ENCODE measurements at places on chromosomes 7 and 10.

DNA sequence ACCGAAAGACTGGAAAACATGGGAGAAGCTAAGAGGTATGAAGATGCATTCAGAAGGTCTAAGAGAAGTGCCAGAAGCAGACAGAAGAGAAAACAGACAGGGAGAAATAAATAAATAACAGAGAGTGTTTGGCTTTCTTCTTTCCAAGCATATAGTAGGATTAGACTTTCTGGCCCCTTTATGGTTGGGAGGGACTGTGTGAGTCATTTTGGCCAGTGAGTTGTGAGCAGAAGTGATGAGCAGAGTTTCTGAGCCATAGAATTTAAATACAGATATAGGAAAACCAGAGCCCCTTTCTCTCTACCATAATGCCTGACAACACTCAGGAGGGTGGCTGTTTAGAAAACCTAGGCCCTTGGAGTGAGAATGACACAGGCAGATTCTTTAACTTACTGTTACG is 171.0 kb downstream of the PPP1R17 start:
- no peak for DNase-seq

DNA sequence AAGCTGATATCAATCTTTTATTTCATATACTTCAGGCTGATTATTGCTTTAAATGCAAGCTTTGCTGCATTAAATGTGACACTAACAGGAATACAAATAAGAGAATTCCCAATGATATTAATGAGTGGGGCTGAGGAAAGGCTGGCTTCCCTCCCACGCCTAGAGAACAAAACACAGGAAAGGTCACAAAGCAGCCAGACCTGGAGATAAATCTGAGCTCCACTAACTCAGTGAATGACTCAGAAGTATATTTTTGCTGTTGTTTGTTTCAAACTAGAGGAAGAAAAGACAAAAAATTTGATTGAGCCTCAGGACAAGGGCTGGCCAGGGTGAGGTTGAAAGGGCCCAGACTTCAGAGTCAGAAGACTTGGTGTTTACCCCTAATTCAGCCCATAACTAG is 88.1 kb downstream of the XPNPEP1 start:
- DNase-seq = no peak

DNA sequence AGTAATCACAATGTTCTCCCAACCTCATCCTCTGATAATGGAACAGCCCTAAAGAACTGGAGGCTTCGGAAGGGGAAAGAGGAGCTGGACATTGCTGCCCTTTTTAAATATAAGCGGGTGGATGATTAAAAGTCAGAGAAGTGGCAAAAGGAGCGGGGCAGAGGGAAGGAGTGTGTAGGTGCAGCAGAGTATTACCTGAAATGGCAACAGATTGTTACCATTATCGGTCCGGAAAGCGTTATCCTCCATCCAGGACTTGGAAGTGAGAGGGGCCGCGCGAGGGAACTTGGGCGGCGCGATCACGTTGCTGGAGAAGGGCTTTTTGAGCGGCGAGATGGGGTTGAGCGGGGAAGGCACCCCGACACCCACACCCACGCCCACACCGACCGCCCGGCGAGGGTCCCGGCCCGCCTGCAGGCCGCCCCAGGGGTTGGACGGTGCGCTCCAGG is 51.7 kb downstream of the CPEB3 start:
- no peak for DNase-seq

DNA sequence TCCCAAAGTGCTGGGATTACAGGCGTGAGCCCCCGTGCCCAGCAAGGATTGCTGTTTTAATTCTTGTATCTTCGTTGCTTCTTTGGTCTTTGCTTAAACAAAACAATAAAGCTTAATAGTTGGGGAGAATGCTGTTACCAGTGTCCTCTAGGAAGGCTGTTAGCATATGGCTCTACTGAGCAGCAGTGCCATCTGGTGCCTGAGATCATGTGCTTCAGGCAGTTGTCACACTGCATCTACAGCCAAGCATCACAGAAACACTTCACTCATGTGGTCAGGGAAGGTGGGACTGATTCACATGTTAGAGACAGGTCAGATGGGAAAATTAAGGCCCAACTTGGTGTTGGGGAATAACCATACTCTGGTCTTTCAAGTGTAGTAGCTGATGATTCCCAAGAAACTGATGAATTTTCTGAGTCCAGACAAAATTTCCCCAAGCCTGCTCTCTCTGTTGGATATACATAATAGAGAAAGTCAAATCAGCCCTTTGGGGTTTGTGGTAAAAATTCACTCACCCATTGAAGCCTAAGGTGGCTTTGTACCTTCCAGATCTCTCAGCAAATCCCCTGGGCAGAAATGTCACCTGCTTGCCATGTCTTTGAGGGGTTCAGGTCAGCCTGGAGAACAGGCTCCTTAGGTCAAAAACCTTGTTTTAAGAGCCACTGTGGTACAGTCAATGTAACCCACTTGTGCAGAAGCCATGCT is 28.4 kb downstream of the UBE2D4 start:
- DNase-seq = no peak

- DNase-seq = no peak
These were observed 139.6 kb downstream of the TSPAN12 start for GRCh38 chr7:120718361-120718760.

- no peak for DNase-seq
These were observed 173.8 kb downstream of the TRIL start for GRCh38 chr7:28784171-28784902.

DNA sequence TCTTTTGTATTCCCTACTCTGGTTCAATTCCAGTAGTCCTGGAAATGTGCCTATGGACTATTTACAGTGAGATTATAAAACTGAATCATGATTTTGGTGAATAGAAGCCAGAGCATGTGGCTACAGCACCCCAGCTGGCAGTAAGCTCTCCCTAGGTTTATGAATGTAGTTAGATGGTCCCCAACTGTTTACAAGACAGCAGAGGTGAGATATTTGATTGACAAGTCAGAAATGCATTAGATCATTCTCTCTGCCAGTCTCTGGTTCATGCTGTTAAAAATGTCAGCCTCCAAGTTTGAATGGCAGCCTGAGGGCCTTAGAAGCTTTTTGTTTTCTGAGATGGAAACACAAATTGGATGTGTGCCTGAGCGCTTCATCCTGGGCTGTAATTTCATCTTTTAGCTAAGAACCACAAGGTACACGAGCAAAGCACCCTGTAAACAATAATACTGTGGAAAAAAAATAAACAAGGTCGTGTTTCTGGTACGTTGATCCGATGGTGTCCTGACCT is 85.0 kb downstream of the BTRC start:
- DNase-seq = no peak

DNA sequence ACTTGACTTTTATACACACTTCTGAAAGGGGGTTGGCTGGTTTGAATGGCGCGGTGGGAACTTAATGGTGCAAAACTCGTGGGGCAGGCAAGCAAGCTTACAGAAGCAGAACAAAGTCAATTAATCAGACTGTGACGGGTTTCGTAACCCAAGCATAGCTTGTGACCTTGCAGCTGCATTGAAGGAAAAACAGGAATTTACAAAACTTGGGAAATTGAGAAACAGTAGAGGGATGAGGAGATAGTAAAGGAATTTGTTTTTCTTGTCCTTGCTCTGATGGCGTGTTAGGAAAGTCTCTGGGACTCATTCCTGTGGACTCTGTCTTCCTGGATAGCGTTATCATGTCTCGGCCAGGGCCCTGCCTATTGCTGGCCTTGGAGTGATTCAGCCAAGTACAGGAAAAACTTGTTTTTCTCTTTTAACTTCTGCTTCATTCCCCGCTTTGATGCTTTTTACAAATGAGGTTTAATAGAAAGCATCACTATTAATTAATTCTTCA is 220.0 kb upstream of the KCND2 start:
- no peak for DNase-seq

GRCh38 chr7:4070214-4070613 is 611.9 kb upstream of the FOXK1 start:
- no peak for DNase-seq

GRCh38 chr10:91137822-91138221 is 82.6 kb upstream of the PCGF5 start:
- no peak for DNase-seq

DNA sequence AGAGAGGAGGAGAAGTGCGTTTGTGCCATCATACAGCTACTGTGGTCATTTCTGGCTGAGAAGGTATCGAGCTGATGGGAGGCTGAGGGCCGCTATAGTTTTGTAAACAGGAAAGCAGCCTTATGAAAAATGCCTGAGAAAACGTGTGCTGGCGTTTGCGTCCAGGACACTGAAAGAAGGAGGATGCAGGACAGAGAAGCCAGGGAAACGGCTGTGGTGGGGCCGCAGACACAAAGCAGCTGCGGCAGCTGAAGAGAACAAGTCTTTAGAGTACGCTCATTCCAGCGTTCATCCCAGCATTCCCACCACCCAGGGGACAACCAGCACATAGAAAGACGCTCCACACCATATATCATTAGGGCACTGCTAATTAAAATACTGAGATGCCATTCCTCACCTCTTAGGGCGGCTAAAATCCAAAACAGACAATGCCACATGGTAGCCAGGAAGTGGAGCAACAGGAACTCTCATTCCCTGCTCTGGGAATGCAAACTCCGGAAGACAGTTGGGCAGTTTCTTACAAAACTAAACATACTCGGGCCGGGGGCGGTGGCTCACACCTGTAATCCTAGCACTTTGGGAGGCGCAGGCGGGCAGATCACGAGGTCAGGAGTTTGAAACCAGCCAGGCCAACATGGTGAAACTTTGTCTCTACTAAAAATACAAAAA is 18.4 kb downstream of the GNA12 start:
- no peak for DNase-seq

GRCh38 chr7:68800316-68800715 is 798.0 kb upstream of the AUTS2 start:
- DNase-seq = no peak

DNA sequence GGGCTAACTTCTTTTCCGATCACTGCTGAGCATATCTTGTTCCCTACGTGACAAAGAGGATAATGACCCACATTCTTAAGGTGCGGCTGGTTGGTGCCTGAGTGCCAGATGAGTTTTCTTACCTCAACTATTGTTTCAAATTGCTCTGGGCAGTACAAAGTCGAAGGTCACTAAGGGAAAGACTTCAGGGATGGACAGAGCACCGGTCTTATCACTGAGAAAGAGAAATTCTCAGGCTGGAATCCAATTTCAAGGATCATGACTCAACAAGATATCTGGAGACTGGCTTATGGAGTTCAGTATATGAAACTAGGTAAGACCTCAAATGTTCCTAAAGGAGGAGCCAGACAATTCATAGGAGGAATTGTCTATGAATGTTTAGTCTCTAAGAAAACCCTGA is 780.3 kb downstream of the SUGCT start:
- no peak for DNase-seq

DNA sequence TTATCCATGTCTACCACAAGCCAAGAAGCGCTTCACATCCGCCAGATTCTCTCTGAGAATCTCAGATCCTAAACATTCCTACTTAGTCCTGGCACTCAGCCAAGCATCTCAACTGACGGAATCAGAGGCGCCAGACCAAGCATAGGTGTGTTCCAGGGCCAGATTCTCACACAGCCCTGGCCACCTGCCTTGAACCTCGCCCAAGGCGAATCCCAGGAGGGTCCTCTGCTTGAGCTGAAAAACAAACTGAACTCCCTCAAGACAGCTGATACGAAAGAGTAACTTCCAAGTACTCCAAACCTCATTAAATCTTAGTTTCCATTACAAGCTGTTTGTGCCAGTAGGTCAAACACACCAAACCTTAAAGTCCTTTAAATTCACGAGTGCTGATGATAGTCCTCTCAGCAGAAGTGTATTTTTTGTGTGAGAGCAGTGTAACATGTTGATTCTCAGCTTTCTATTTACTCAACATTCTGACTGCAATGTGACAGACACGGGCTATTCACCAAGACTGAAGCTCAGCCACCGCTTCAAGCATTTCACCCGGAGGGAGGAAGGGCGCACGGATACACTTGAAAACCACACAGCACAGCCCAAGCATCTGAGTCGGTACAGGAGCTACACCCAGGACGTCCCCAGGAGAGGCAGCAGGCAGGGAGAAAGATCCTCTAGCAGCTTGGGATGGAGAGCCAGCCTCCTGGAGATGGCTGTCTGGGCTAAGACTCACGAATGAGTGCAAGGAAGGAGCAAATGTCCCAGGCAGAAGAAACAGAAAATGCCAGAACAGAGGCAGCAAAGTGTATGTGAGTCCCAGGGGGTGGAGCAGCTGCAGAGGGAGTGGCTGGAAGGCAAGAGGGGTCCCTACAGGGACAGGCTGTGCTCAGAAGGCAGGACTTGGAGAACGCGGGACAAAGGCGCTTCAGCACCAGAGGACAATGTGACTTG is 6.0 kb downstream of the PARD3 start:
- no peak for DNase-seq

- no peak for DNase-seq
These were observed 40.2 kb upstream of the SYPL1 start for GRCh38 chr7:106152313-106152665.

GRCh38 chr10:14369906-14370305 is 39.2 kb upstream of the FRMD4A start:
- no peak for DNase-seq

DNA sequence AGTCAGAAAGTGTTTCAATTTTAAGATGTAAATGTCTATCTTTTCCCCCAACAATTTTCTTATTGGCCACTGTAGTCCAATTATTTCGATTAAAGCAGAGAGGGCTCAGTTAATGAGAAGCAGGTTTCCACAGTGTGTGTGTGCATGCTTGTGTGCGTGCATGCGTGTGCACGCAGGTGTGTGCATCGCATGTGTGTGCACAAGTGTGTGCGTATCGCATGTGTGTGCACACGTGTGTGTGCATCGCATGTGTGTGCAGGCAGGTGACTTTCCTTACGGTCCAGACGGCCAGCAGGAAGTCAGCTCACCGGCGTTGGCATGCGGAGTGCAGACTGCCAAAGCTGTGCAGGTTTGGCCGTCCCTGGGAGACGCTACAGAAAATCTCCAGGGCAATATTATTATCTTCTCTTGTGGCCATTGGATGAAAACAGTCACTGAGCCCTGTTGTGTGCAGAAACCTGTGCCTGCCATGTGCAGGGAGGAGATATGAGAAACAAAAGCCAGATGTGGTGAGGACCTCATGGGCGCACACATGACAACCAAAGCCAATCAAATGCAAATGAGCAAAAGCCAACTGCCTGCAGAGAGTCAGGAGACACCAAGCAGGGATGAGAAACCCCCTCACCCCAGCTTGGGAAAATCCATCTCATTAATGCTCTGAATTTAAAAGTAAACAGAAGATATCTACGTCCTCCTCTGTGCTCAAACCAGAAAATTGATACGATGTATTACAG is 70.4 kb downstream of the C10orf90 start:
- DNase-seq = no peak

DNA sequence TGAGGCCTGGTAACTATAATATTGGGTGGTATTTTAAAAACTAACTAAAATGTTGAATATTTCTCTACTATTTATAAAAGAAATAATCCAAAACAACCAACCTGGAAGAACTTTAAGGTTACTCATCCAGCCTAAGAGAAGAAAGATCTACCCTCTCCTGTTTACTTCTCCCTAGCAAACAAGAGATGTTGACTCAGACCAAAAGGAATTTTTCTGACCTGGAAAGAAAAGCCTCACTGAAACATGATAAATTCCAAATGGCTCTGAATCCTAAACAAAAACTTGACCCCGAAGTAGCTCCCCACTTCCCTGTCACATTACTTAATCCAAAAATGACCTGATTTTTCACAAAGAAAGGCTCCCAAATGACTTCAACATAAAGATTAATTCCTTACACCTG is 101.2 kb downstream of the PARD3 start:
- no peak for DNase-seq

DNA sequence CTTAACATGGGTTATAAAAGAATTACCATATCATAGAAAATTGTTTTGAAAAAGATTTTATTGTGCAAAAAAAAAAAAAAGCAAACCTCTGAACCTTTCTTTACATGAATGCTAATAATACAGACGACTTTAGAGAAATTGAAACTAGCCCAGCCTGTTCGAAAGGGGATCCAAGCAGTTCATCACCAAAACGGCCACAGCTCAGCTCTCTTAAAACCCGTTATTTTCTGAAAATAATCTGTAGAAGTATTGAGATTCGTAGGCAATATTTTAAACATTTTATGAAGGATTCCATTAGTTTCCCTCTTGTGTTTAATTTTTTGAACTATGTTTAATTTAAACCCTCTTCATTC is 9.9 kb upstream of the GSAP start:
- no peak for DNase-seq
